ENCODE measurements at places on chromosomes 13 and 19.

- no peak for DNase-seq
Observed at GRCh38 chr19:3114018-3114726, 20.0 kb downstream of the GNA11 start.

GRCh38 chr13:45162821-45163220, 38.0 kb downstream of the KCTD4 start:
- DNase-seq: no peak

DNA sequence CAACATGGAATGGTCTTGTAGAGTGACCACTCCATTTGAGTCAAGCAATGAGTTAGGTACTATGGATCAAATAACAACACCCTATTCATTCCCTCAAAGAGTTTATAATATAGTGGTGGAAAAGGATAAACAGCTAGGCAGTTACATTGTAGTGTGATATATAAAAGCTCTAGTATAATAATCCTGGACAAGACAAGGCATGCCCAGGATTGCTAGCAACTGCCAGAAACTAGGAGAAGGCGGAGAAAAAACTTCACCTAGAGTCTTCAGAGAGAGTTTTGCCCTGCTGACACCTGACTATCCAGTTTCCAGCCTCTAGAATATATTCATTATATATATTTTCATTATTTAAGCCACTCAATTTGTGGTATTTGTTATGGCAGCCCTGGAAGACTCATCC, 530.6 kb downstream of the KLF12 start:
- DNase-seq: no peak

GRCh38 chr19:9018163-9018875, 8.1 kb upstream of the MUC16 start:
- DNase-seq: no peak

DNA sequence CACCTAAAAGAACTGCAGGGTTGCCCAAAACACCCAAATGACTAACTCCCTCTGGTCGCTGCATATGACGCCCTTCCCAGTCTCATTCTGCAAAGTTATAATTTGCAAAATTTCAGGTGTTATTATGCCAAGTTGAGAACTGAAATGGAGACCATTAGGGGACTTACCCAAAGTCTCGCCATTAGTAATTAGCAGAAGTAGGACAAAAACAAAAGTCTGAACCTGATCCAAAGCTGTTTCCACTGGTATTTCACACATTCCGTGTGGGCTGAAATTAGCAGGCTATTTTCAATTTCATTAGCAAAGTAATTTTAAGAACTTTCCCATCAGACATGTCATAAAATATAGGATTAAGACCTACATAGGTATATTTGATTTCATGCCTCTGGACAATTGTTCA, 6.8 kb downstream of the RUBCNL start:
- DNase-seq: no peak

- DNase-seq: no peak
Observed at GRCh38 chr19:18194554-18195238, 1.7 kb downstream of the MPV17L2 start.

- no peak for DNase-seq
Observed at GRCh38 chr19:19956434-19957075, 55.8 kb downstream of the ZNF93 start.

All from NCI-H1930 (cell line).